ENCODE measurements at places on chromosomes 11 and 22. TPM values are rescaled to one million over a fixed set of nuclear protein-coding genes. Genes with fewer than 3 reads are reported as not detected.

SLC25A18 gene
- not detected for total RNA-seq

DNA sequence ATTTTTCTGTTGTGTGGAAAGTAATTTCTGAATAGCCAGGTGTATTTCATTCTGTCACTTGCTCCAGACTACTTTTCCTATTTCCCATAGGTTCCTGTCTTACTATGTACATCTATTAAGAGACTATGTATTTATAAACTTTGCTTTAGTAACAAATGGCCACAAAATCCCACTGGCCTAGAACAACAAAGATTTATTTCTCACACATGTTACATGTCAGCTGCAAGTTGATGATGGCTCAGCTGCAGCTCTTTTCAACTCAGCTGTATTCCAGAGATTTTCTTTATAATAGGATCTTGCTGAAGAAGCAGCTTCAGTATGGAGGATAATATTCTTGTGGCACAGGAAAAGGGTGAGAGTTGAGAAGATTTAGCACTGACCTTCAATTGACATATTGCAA lies 539.6 kb upstream of the LRRC4C start:
- H3K27ac ChIP-seq, result no peak overlapping the region
- no peak overlapping the region for H3K4me3 ChIP-seq
- no peaks in the 10 kb centered on the region for H3K27me3 ChIP-seq
- H3K36me3 ChIP-seq, result no peaks in the 10 kb centered on the region
- DNase-seq, result no peak

CNGA4 gene
- not detected for total RNA-seq

GRCh38 chr22:37229805-37230672 lies 14.0 kb downstream of the RAC2 start:
- peak overlapping the region; percentile 79 for H3K27ac ChIP-seq
- peak; percentile 90 for DNase-seq
- no peaks in the 10 kb centered on the region for H3K36me3 ChIP-seq
- peaks cover 23% of the 10 kb centered on the region for H3K4me1 ChIP-seq
- H3K27me3 ChIP-seq, result no peaks in the 10 kb centered on the region

GRCh38 chr11:95153857-95154246 lies 64.2 kb downstream of the ENDOD1 start:
- no peaks in the 10 kb centered on the region for H3K27me3 ChIP-seq
- H3K27ac ChIP-seq, result no peak overlapping the region
- no peaks in the 10 kb centered on the region for H3K36me3 ChIP-seq
- no peak for DNase-seq
- peaks cover 5% of the 10 kb centered on the region for H3K4me1 ChIP-seq

GRCh38 chr22:22939588-22940368 lies 52.2 kb downstream of the IGLL5 start:
- no peak for DNase-seq
- no peaks in the 10 kb centered on the region for H3K4me1 ChIP-seq
- H3K27me3 ChIP-seq, result no peaks in the 10 kb centered on the region
- no peaks in the 10 kb centered on the region for H3K36me3 ChIP-seq

GRCh38 chr22:35489239-35489638 lies 51.4 kb upstream of the RASD2 start:
- H3K4me3 ChIP-seq, result no peak overlapping the region
- no peaks in the 10 kb centered on the region for H3K36me3 ChIP-seq
- H3K27ac ChIP-seq, result no peak overlapping the region
- peak; percentile 32 for DNase-seq
- H3K27me3 ChIP-seq, result no peaks in the 10 kb centered on the region

DNA sequence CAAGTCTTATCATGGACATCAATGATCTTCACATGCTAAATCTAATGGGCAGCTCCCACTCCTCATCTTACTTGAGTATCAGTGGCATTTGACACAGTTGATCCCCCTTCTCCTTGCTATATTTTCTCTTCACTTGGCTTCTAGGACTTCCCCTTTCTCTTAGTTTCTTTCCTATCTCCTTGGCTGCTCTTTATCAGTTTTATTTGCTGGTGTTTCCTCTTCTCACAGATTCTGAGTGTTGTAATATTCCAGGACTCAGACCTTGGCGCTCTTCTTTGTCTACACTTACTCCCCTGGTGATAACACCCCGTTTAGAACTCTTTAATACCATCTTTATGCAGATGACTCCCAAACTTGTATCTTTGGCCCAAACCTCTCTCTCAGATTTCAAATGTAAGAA lies 33.9 kb upstream of the RASSF10 start:
- no peak for DNase-seq
- no peak overlapping the region for H3K4me3 ChIP-seq
- no peaks in the 10 kb centered on the region for H3K36me3 ChIP-seq

- DNase-seq, result no peak
- peaks cover 42% of the 10 kb centered on the region for H3K36me3 ChIP-seq
- no peaks in the 10 kb centered on the region for H3K27me3 ChIP-seq
- no peaks in the 10 kb centered on the region for H3K4me1 ChIP-seq
- H3K27ac ChIP-seq, result no peak overlapping the region
These were observed 20.6 kb downstream of the IGHMBP2 start for GRCh38 chr11:68924073-68924925.

SLC22A8 gene
- not detected for total RNA-seq

CYTH4 gene
- not detected for total RNA-seq

- no peak overlapping the region for H3K4me3 ChIP-seq
- no peaks in the 10 kb centered on the region for H3K4me1 ChIP-seq
- DNase-seq, result peak; percentile 34
- no peaks in the 10 kb centered on the region for H3K27me3 ChIP-seq
These were observed 2.6 kb downstream of the PGAP2 start for GRCh38 chr11:3810951-3811350.

DNA sequence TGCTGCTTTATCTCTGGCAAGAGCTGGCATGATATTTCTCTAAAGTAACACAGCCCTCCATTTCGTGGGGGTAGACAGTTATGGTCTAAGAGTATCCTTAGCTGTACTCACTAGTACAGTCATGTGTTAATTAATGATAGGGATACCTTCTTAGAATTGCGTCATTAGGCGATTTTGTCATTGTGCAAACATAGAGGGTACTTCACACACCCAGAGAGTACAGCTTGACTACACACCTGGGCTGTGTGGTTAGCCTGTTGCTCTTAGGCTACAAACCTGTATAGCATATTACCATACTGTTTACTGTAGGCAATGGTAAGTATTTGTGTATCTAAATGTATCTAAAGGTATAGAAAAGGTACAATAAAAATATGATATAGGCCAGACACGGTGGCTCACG lies 17.0 kb downstream of the XRCC6 start:
- no peaks in the 10 kb centered on the region for H3K27me3 ChIP-seq
- no peak overlapping the region for H3K4me3 ChIP-seq
- peaks cover 57% of the 10 kb centered on the region for H3K36me3 ChIP-seq
- DNase-seq, result no peak

Measured in GM23248 (cell line).